ENCODE measurements at places on chromosomes 12 and 14. TPM values are rescaled to one million over a fixed set of nuclear protein-coding genes. Genes with fewer than 3 reads are reported as not detected.

DNA sequence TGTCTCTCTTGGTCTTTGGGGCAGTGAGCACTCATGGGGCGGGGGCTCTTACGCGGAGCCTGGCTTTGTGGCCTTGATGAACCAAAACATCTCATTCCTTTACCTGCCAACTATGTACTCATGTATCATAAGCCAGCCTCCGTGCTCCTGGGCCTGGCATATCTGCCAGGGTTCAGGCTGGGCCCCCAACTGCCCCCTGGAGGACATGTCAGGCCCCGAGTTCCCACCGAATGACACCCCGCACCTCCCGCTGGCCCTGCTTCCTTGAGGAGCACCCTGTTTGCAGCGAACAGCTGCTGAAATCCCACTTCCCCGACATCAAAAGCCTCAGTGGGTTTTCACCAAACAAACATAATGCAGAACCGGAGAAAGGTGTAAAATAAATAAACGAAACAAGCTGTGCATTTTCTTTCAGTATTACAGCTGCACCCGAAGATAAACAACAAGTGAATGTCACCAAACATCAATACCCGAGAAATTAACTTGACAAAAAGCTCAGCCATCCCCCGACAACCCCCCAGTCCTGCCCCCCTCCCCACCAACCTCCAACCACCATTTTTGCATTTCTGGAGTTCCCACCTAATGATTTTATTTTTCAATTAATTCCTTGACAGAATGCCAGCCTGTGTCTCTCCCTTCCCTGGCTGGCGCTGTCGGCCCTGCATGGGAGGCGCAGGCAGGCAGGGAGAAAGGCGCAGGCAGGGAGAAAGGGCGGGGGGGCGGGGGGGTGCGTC lies 139.2 kb downstream of the RBM19 start:
- no peak for ATAC-seq

DNA sequence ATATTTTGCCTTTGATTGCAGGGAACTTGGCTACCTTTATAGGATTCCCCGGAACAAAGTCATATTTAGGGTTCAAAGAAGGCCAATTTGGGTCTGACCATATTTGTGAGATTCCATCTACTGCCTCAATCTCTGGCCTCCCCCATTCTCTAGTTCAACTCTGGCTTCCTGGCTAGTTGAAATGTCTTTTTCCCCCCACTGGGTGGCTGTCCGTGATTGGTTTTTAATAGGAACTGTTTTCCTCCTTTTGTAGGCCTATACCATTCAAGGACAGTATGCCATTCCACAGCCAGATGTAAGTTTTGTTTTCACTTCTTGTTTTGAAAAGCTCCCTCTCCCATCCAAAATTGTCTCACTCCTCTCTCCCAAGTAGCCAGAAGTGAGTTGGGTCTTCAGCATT lies 13.8 kb downstream of the PCBP2 start:
- ATAC-seq: no peak

DNA sequence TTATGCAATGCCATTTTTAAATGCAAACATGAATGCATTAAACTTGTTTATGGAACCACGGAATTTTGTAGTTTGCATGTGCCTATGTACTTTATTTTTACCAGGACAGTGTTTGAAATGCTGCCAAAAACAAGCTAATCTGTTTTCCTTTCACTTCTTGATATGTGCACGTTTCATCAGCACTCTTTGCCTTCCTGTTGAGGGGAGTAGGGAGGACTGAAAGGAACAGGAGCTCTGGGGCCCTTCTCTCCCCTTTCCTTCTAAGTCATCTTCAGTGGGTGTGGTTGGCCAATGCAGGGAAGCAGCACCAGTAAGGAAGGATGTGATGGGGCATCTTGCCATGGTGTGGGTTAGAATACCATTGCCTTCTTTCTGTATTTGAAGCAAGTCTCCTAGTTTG lies 12.1 kb upstream of the PPP4R4 start:
- no peak for ATAC-seq

- ATAC-seq: peak; percentile 71
These were observed 9.3 kb downstream of the SYNE3 start for GRCh38 chr14:95507174-95507573.

ACOT6 gene
- total RNA-seq: not detected

GRCh38 chr12:93733358-93733757 lies 56.2 kb downstream of the CRADD start:
- ATAC-seq: peak; percentile 82

- ATAC-seq: no peak
These were observed 49.3 kb downstream of the BCAT1 start for GRCh38 chr12:24899503-24900075.

DNA sequence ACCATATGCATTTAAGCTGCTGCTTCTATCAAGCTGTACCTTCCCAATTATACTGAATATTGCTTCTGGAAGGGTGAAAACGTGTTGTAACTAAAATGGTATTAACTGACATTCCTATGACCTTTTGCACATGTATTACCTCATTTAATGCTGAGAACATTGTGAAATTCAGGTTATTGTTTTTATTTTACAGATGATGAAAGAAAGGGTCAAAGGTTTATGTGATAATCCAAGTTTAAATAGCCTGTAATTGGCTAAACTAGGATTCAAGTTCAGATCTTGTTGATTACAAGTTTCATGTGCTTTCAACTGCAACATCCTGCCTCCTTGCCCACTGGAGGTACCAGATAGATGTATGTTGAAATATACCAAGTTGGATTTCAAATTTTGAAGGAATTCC lies 433.3 kb upstream of the PRICKLE1 start:
- ATAC-seq: no peak

PCBP2 gene
- total RNA-seq: 493 TPM

KRT3 gene
- total RNA-seq: 1.0 TPM

RTN1 gene
- total RNA-seq: 0.80 TPM

DNA sequence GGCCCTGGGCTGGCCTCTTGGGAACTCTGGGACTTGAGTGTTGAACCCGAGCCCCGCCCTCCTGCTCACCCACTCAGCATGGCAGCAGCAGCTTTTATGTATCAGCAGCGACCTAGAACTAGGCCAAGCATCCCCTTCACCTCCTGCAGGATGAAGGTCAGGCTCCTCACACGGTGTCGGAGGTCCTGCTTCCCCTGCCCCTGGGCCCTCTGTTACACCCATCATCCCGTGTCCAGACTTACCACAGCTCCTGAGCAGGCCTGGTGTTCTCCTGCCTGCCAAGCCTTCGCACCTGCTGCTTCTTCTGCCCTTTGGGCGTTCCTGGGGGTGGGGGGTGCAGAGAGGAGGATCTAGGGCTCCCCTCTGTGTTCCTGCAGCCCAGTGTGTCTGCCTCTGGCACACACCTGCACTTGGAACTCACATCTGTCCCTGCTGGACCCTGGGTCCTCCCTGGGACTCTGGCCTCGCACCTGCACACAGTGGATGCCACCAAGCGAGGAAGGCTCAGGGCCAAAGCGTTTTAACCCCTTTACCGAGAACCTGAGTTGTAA lies 80.3 kb downstream of the PAPOLA start:
- ATAC-seq: no peak

GRCh38 chr12:16229676-16230075 lies 47.8 kb downstream of the SLC15A5 start:
- ATAC-seq: no peak

- no peak for ATAC-seq
These were observed 477.5 kb upstream of the GARIN6 start for GRCh38 chr12:99170037-99170436.

DNA sequence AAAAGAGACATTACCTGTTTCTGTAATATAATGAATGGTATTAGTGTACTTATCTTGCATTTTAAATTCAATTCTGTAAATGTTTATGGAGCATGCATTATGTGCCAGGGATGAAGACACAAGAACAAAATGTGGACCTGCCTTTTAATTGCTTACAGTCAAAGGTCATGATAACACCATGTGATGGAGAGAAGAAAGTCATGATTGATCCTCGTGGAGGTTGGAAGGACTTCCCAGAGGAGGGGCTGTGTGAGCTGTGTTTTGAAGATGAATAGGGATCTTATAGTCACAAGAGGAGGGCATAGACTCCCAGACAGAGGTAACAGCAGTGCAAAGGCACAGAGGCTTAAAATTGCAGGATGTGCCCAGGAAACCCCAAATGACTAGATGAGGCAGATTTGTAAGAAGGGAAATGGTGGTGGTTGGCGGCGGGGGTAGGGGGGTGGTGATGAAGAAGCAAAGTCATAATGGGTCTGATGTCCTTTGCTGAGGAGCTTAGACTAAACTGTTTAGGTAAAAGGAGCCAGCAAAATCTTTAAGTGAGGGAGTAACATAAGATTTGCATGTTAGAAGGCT lies 151.5 kb downstream of the PRKCH start:
- ATAC-seq: no peak

DNA sequence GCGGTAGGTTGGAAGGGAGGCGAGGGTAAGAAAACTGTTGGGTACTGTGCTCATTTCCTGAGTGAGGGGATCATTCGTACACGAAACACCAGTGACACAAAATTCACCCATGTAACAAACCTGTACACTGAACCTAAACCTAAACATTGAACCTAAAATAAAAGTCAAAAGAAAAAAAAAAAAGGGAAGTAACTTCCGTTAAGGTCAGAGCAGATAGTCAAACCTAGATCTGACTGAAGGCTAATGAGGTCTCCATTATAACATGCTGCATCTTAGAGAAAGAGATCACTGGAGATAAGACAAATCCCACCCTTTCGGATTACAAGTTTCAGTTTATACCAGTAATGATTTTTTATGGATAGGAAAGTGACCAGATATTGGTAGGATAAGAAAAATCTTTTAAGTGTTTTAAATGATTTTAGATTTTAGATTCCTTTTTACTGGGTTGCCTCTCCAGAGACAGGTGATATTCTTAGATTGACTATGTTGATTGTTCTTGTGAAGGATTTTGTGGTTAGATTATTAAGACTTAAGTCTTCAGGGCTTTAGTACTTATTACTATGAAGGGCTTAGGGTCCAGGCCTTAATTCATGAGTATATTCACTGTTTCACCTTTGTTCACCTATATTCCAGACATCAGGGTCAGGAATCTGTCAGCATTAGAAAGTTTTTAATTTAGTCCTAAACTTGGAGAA lies 11.2 kb upstream of the NCKAP1L start:
- no peak for ATAC-seq

MYO1H gene
- 1.0 TPM for total RNA-seq

- no peak for ATAC-seq
These were observed 554.9 kb downstream of the NRXN3 start for GRCh38 chr14:78725086-78725485.

- no peak for ATAC-seq
These were observed 78.2 kb downstream of the RBM19 start for GRCh38 chr12:113887906-113888305.

KCNH3 gene
- not detected for total RNA-seq

PLCZ1 gene
- not detected for total RNA-seq

All from esophagus mucosa (tissue), 1 donor.